ENCODE measurements at places on chromosomes 11 and 22. TPM values are rescaled to one million over a fixed set of nuclear protein-coding genes. Genes with fewer than 3 reads are reported as not detected.
A peak's percentile ranks its signal among the peaks of the same experiment; 100 is the strongest.

DNA sequence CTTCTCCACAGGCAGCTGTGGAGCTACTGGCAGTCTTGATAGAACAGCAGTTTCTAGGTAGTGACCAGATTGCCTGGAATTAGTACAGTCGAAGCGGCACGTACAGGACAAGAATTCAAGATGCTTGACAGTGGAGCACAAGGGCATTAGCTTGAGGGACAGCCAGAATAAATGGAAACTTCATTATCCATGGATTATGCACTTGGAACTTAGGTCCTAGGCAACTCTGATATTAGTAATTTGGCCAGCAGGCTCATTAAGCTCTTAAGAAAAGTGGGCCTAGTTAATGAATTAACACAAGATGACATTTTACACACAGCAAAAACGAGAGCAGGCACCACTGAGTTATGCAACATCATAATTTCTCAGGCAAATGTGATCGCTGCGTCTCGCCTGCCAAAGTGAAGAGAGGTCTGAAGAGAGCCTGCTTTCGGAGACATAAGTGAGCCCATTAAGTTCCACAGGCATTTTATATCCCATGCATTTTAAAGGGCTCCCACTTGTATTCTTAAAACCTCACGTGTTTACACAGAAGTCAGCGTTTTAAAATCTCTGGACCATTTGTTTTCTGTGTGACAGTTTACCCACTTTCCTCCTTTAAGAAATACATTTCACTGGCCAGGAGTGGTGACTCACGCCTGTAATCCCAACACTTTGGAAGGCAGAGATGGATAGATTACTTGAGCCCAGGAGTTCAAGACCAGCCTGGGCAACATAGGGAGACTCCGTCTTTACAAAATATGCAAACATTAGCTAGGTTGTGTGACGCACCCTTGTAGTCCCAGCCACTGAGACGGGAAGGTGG lies 66.2 kb downstream of the COMMD9 start:
- DNase-seq = no peak

The C11orf24 gene
- 22.6 TPM for total RNA-seq

GRCh38 chr11:102521121-102521520 lies 9.4 kb downstream of the MMP7 start:
- peak; percentile 81 for DNase-seq

GRCh38 chr22:20024225-20024624 lies 3.3 kb downstream of the TANGO2 start:
- no peak for DNase-seq

The CFAP300 gene
- 5.2 TPM for total RNA-seq

GRCh38 chr11:94194712-94195111 lies 66.1 kb downstream of the PANX1 start:
- DNase-seq = no peak

- DNase-seq = no peak
These were observed 209.7 kb upstream of the ARHGAP20 start for GRCh38 chr11:110921742-110922521.

DNA sequence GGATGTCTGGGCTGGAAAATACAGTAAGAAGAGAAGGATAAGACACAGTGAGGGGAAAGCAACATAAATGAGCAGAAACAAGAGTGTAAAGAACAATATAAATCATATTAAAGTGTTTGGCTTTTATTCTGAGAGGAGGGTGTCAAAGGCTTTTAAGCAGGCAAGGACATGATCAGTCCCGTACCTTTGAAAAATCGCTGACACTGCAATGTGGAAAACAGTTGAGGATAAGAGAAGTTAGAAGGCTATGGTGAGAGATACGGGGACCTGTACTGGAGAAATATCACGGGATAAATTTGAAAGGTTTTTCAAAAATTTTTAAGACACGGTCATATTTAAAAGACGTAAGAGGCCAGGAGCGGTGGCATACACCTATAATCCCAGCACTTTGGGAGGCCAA lies 30.3 kb downstream of the CDON start:
- DNase-seq = no peak

- peak; percentile 6 for DNase-seq
These were observed 564 bp downstream of the THAP12 start for GRCh38 chr11:76380159-76380976.

DNA sequence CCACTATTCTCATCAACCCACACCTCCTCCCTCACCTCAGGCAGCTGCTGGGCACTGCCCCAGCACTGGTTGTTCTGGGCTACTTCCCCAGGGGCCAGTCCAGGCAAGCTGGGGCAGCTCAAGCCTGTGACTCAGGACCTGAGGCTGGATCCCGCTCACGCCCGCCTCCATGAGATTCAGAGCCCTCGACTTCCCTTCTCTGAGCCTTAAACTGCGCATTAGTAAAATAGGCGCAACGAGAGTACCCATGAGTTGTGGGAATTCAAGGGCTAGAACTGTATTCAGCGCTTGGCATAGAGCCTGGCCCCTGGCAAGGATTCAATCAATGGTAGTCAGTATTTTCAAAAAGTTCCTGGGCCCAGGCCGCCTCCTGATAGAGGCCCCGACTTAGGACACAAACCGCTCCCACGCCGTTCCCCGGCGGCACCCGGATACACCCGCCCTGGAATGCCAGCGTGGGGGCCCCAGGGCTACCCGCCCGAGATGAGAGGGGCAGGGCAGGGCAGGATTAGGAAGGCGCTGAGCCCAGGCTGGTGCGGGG lies 723 bp upstream of the CD82 start:
- no peak for DNase-seq

The TRIM49 gene
- total RNA-seq = not detected

DNA sequence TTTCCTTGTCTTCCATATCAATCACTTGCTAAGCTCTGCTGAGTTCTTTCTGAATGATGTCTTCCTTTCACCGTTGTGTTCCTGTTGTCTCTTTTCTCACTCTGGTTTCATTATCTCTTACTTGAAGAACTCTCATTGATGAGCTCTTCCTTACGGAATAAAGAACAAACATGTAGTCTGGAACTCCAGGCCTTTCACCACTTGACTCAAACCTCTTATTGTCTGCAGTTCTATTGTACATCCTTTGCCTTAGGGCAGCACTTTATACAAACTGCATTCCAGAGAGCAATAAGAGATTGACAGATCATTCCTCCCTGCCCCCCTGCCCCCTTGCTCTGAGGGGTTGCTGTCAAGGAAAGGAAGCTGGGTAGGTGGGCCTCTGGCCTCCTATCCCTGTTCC lies 517.4 kb downstream of the TMEM135 start:
- no peak for DNase-seq

GRCh38 chr11:57144075-57144474 lies 37.7 kb upstream of the LRRC55 start:
- DNase-seq = no peak

The SLC6A5 gene
- total RNA-seq = not detected

The RFPL1 gene
- total RNA-seq = not detected

The TPBGL gene
- not detected for total RNA-seq

The GRAMD1B gene
- total RNA-seq = 4.2 TPM

DNA sequence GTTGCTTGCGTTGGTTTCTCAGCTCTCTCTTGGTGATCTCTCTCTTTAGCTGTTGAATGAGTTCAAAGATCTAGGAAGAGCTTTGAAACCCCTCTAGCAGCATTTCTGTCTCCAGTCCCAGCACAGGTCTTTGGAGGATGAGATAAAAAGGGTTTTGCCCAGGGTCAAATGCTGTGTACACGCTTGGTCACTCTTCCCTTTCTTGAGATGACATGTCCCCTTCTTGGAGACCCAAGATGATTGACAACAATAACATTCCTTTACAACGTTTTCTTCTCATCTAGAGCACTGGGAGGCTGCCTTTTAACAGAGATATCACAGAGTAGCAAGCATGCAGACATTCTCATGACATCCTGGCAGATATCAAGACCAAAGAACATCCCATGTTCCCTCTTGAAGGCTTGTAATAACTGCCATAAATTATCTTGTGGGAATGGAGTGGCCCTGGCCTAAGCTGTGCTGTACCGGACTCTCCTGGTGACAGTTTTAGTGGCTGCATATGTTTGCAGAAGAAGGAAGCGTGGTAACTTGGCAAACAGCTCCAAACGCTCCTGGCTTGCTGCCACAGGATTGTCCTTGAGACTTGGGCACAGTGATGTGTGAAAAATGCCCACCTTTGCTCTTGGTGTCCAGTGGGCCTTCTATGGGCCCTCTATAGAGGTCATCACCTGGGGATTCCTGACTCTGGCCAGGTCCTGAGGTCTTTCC lies 107.8 kb downstream of the PTPRJ start:
- DNase-seq = peak; percentile 78

GRCh38 chr11:122656631-122657101 lies 1.1 kb downstream of the UBASH3B start:
- peak; percentile 48 for DNase-seq

GRCh38 chr11:92656783-92657182 lies 312.7 kb upstream of the MTNR1B start:
- DNase-seq = no peak

GRCh38 chr11:130063451-130063850 lies 6.2 kb upstream of the APLP2 start:
- DNase-seq = no peak

- DNase-seq = no peak
These were observed 127.1 kb downstream of the EHF start for GRCh38 chr11:34748036-34748435.

DNA sequence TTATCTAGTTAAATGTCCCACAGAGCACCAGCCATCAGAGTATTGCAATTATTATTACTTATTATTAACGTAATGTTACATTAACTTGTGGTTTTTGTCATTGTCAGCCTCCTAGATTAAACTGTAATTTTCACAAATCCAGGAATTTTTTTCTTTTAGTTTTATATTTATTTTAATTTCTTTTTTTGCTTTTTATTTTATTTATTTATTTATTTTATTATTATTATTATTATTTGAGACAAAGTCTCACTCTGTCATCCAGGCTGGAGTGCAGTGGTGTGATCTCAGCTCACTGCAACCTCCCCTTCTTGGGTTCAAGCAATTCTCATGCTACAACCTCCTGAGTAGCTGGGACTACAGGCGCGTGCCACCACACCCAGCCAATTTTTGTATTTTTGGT lies 202.9 kb upstream of the LUZP2 start:
- no peak for DNase-seq

DNA sequence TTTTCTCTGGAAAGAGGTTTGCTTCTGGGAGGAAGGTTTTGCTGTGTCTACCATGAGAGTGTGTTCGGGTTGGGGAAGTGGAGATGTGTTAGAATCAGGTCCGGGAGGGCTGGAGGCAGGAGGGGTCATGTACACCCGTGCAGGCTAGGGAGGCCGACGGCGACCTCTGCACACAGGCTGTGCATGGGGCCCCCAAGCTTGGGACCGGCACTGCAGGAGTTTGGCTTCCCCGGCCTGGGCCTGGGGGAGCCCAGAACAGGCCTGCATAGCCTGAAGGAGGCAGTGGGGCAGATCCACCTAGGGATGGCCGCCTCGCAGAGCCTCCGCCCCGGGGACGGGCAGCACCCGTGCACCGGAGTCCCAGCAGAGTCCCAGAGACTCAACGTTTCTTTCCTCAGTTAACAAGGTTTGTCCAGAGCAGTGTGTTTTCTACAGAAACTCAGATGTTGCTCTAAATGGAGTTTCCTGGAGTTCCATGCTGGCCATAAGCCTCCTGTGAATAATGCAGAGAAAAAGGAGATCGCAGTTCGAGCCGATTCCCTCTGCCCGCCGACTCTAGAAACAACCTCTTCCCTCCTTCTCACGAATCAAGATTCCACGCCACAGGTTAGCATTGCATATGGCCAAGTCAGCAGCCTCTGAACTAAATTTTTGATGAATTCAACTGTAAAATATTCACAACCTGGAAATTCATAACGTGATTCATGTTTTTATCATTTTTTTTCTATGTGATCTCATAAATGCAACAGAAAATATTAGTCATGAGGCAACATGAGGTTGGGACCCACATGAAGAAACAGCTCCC lies 427.3 kb downstream of the BRD1 start:
- DNase-seq = no peak

DNA sequence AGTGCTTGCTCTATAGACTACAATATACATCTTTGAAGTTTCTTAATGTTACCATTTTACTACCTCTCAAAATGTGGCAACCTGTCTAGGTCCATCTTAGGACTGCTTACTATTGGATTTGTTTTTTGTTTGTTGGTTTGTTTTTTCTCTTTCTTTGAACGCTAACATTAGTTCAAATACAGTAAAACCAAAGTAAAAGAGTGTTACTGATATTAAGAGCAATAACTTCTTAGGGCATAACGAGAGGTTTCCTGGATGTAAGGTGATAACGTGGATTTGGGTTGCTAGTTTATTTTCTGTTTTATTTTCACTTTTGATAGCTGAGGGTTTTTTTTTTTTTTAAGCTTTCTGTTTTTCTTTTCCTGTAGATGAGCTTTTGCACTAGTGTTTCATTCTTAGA lies 43.6 kb downstream of the TMEM135 start:
- DNase-seq = no peak

- DNase-seq = no peak
These were observed 591.2 kb downstream of the INSC start for GRCh38 chr11:15705891-15706290.

DNA sequence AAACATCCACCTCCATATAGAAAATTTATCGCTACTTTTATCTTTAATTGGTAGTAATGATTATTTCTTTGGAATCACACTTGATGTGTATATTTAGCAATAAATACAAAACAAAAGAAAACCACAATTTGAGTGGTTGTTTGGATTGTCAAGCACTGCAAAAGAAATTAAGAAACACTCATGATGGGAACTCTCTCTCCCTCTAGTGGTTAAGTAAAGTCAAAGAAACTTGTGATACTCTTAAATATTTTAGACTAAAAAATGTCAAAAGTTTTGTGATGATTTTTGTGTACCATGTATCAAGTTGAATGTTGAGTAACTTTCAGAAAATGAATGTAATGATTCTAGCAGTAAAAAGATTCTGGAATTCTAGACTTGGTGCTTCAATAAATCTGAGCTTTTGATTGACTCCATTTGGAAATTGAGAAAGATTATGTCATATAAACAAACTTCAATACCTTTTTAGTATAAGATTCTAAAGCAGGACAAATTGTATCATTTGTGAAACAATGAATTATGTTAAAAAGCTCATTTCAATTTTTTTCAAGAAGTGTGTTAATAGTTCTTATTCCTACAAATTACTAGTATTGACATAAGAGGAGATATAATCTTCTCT lies 20.8 kb downstream of the MUC15 start:
- peak; percentile 2 for DNase-seq

The CYB5R2 gene
- total RNA-seq = not detected

- DNase-seq = peak; percentile 28
These were observed 78.8 kb upstream of the HORMAD2 start for GRCh38 chr22:30001459-30001858.

DNA sequence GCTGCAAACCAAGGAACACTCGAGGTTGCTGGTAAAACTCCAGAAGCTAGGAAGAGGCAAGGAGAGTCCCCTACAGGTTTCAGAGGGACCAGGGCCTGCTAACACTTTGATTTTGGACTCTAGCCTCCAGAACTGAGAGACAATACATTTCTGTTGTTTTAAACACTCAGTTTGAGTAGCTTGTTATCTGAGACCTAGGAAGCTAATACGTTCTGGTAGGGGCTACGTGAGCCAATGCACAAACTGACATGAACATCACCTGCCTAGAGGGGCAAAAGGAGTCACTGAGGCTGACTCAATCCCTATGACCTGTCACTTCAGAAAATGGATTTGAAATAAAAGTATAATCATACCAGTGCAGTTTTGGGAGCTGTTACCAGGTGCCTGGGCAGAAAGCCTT lies 565.8 kb upstream of the CCDC90B start:
- no peak for DNase-seq
